Adrenal gland (tissue), 19 donors: ENCODE measurements at places on chromosomes 7 and 10. TPM values are rescaled to one million over a fixed set of nuclear protein-coding genes. Genes with fewer than 3 reads are reported as not detected.

FXYD4 gene
- total RNA-seq = not detected

LOXL4 gene
- 9.1 TPM for total RNA-seq

PROSER2 gene
- 8.0 TPM for total RNA-seq

CYP3A4 gene
- total RNA-seq = 2.8 TPM

ATOH7 gene
- total RNA-seq = not detected

SYCE1 gene
- 0.52 TPM for total RNA-seq

DNA sequence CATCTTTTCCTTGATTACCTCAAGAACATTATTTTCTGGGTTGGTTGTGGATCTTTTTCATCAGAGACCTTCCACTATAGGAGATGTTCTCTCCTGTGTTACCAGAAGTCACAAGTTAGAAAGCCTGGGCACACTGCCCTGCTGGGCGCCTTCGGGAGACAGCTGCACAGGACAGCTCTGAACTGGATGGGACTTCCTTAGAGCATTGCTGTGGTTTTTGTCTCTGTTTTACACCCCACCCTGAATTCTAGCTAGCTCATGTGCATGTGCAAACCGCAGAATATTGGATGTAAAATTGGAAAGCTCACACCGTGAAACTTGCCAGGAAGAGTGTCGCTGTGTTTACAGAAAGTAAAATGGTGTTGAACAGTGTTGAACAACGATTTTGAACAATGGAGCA lies 54.4 kb upstream of the SEC61G start:
- peaks cover 6% of the 10 kb centered on the region for H3K4me1 ChIP-seq
- H3K36me3 ChIP-seq = no peaks in the 10 kb centered on the region
- DNase-seq = no peak
- no peak overlapping the region for H3K27ac ChIP-seq
- H3K27me3 ChIP-seq = no peaks in the 10 kb centered on the region

DNA sequence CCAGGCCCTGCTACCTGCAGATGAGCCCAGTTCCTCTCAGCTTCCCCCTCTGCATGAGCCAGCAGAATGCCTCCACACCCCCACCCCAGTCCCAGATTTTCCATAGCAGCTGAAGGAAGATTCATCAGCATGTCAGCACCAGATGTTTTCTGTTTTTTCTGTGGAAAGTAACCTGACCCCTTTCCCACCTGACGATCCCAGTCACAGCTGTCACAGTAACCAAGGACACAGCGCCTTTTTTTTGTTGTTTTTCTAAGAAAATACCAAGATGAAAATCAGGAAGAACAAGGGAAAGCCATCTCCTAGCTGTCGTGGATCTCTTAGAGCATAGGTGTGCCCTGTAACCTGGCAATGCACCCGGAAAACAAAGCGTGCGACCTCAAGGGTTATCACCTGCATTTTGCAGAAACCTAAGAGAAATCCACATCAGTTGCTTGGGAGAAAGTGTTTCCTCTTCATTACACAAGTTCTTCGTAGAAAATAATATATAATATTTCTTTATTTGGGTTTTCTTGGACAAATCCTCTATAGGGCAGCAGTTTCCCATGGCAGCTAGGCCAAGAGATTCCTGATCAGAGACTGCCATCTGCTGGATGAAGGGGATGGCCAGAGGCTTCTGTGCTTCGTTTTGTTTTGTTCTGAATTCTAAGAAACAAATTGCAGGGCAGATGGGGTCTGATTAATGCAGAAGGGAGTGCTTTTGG lies 401.9 kb downstream of the TNS3 start:
- no peaks in the 10 kb centered on the region for H3K4me1 ChIP-seq
- H3K27ac ChIP-seq = no peak overlapping the region
- no peak overlapping the region for H3K4me3 ChIP-seq
- DNase-seq = peak; percentile 47
- no peaks in the 10 kb centered on the region for H3K27me3 ChIP-seq
- H3K36me3 ChIP-seq = no peaks in the 10 kb centered on the region

GRCh38 chr7:122311734-122312450 lies 7.3 kb upstream of the FEZF1 start:
- no peak for DNase-seq
- no peak overlapping the region for H3K27ac ChIP-seq
- no peaks in the 10 kb centered on the region for H3K36me3 ChIP-seq

GRCh38 chr10:86815035-86815617 lies 58.7 kb downstream of the BMPR1A start:
- no peak for DNase-seq
- no peaks in the 10 kb centered on the region for H3K27me3 ChIP-seq
- peaks cover 38% of the 10 kb centered on the region for H3K4me1 ChIP-seq
- no peaks in the 10 kb centered on the region for H3K36me3 ChIP-seq

- no peaks in the 10 kb centered on the region for H3K36me3 ChIP-seq
- H3K4me1 ChIP-seq = no peaks in the 10 kb centered on the region
- H3K27me3 ChIP-seq = no peaks in the 10 kb centered on the region
- no peak for DNase-seq
These were observed 508.8 kb downstream of the CCSER2 start for GRCh38 chr10:84837041-84837812.

GRCh38 chr10:92267343-92267742 lies 23.5 kb downstream of the CPEB3 start:
- no peak overlapping the region for H3K27ac ChIP-seq
- H3K4me3 ChIP-seq = no peak overlapping the region
- H3K4me1 ChIP-seq = peaks cover 5% of the 10 kb centered on the region
- H3K27me3 ChIP-seq = no peaks in the 10 kb centered on the region

DNA sequence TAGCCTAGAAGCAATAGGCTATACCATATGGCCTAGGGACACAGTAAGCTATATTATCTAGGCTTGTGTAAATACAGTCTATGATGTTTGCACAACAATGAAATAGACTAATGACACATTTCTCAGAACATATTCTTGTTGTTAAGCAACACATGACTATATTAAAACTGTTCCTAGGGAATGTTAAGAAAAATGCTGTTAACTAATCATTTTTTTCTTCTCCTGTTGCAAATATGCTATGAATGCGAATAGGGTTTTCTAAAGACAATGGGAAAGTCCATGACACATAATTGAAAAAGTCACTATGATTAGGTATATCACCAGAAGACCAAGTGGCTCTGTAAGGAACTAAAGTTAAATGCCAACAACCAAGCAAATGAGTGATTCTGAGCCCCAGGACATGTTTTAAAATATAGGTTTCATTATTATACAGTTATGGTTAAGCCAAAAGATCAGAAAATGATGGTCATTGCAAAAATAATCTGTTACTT lies 454.0 kb upstream of the SORCS1 start:
- H3K27me3 ChIP-seq = no peaks in the 10 kb centered on the region
- no peak overlapping the region for H3K27ac ChIP-seq
- H3K36me3 ChIP-seq = no peaks in the 10 kb centered on the region
- H3K4me3 ChIP-seq = no peak overlapping the region
- H3K4me1 ChIP-seq = no peaks in the 10 kb centered on the region
- DNase-seq = no peak

GRCh38 chr7:45420843-45421495 lies 153.2 kb upstream of the ADCY1 start:
- no peak overlapping the region for H3K27ac ChIP-seq
- no peak for DNase-seq
- no peak overlapping the region for H3K4me3 ChIP-seq
